Activated naive CD8-positive, alpha-beta T cell treated with anti-CD3 and anti-CD28 coated beads for 36 hours (primary cell): ENCODE measurements at places on chromosomes 13 and 19.

DNA sequence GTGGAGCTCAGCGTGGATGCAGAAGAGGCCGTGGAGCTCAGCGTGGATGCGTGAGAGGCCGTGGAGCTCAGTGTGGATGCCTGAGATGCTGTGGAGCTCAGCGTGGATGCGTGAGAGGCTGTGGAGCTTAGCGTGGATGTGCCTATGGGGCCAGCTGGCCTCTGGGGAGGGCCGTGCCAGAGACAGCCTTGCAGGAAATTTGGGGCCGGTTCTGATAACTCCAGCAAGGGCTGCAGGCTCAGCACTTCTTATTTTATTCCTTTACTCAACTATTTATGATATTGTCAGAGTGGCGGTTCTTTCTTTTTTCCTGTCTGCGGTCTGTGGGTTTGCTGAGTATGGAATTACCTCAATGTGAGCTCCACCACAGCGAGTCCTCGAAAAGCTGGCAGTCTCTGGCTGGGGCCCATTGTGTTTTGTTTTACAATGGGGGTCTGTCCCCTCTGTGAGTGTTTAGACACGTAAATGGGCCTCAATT, 17.8 kb upstream of the TMEM255B start:
- no peak for DNase-seq

DNA sequence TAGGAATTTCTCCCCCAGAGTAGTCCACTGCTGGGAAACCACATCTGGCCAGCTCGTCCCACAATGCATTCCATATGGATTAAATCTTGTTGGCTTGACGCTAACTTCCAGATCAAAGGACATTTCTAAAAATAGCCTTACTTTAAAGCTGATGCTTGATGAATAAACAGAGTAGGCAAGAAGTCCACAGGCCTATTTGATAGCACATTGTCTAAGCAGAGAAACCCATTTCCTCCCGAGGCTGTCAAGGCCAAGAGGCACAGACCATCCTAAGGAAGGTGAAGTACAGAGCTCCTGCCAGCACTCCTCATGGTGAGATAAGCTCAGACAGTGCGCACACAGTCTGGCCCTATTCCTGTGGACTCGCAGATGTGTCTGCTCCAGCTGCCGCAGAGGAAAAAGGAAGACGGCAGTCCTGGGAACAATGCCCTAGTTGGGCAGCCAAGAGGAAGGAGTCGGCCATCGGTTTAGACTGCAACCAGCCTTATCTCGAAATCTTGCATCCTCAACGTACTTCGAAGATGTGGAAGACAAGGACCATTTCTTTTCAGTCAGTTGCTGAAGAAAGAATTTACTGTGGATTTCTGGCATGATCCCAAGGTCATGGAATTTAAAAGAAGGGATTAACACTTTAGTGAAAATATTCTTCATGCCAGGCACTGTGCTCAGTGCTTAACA, 156.8 kb downstream of the RGCC start:
- DNase-seq: no peak

- no peak for DNase-seq
These were observed 193.2 kb downstream of the IRS2 start for GRCh38 chr13:109593230-109593629.

DNA sequence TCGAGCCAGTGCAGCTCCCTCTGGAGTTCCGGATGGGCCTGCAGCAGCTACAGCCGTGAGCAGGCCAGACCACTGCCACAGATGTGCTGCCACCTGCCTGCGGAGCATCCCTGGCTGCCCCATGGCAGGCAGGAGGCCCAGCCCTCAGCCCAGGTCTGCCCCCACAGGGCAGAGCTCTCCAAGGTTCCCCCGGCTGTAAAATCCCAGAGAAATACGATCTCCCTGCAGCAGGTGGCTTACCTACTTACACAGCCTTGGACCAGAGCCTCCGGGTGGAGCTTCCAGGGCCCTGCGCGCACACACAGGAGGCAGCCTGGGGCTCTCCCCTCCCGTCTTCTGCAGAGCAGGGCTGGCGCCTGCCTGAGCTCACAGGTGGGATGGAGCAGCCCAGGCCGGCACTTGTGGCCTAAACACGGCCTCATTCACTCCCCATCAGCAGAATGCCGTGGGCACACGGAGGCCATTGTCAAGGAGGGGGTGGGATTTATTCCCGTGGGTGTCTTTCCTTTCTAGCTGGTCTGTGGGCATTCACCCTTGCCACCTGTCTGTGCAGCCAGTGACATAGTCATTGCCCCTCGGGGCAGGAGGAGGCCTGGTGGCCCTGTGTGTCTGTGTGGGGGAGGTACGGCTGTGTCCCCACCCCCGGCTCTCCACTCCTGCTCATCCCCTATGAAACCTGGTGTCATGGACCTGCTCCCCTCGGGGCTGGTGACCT, 118.0 kb downstream of the KDM4B start:
- DNase-seq: no peak

GRCh38 chr13:73038064-73038463, 20.7 kb upstream of the KLF5 start:
- DNase-seq: no peak

GRCh38 chr13:40096357-40096901, 441.0 kb downstream of the COG6 start:
- peak; percentile 29 for DNase-seq

DNA sequence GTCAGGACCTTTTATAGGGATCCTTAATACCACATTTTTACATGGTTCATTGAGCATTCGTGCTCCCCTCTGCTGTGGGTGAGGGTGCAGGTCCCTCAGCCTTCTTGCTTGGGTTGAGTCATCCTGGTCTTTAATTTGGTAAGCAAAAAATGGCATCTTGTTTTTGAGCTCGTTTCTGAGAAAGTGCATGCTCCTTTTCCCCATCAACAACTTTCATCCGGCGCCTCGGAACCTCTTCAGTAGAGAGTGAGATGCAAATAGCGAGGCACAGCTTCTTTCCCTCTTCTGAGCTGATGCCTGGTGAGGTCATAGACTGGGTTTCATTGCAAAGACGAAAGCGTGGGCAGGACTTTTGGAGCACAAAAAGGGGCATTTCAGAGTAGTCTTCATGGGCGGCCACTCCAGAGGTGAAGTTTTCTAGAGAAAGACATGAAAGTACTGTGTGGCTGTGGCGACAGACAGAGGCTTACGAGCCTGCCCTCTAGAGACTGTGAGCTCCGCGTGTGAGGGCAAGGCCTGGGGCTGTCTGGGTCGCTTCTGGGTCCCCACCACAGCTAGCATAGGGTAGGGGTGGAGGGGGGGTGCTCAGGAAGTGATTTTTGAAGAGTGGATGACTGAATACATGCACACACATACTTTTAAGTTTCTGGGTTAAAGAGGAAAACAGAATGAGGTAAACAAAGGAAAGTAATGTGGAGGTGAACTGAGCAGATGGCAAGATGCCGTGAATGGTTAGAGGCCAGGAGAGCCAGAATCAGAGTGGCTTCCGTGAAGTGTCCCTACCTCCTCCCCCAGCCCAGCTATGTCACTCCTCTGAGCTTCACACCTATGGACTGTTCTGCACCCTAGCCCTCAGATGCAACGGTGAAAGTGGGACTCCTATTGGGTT, 44.3 kb downstream of the BBC3 start:
- peak; percentile 87 for DNase-seq

- DNase-seq: no peak
These were observed 26.0 kb downstream of the DPRX start for GRCh38 chr19:53657778-53658177.

DNA sequence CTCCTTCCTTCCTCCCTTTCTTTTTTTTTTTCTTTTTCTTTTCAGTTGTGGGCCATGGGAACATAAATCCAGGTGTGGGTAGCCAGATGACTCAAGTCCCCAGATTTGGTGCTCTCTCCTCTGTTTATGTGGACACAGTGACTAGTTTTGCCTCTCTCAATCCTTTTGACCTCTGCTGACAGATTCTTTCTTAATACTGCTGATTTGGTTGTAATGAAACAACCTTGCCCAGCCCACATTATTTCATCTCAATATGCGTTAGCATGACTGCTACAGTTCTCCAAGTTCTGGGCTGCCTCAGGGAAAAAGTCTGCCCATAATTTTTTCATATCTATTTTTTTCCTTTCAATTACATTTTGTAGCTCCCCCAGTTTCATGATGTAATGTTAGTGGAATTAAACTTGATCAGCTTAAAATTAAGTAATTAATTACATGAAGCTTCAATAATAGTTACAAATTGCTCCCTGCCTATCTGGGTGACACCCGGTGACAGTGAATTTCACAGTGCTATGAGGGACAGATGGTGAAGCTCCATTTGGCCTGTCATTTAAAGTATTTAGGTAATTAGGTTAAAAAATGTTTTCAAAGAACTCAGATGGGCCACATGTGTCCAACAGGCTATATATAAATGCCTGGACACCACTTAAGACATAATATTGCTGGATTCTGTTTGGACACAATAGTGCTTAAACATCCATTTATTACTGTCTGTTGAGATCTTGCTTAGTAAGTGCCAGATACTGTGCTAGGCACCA, 118.8 kb upstream of the FRY start:
- no peak for DNase-seq

DNA sequence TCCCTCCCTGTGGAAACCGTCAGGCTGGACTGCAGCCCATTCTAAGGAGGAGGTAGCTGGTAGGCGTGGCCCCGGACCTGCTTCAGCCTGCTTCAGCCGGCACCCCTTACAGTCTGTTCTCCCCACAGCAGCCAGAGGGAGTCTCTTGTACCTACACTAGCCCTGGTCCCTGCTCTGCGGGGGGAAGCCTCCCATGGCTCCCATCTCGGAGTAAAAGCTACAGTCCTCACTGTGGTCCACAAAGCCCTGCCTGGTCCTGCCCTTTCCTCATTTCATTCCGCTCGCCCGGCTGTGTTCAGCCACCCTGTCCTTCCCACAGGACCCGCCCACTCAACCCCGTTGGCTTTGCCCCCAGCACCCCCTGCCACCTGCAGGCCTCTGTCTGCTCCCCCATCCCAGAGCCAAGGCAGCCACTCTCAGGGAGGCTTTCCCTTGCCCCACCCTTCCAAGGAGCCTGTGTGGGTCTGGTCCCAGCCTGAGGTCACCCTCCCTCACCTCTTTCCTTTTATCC, 1.3 kb downstream of the PGLYRP1 start:
- DNase-seq: no peak

DNA sequence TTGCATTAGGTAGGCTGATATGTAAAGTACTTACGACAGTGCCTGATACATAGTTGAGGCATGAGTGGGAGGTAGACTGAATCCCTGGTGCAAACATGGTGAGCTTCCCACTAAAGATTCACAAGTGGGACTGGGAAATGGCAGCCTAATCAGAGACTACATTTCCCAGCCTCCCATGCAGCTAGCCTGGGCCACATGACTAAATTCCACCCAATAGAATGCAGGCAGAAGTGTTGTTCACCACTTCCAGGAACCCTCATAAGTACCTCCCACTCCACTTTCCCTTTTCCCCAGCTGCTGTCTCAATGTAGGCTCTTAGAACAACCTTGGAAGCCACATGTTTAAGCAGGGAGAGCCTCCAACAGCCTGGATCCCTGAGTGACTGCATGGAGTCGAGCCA, 104.9 kb downstream of the CACNA1A start:
- no peak for DNase-seq

GRCh38 chr13:89375839-89376238, 1704.7 kb downstream of the SLITRK5 start:
- no peak for DNase-seq

GRCh38 chr19:49896863-49897621, at the start of gene IL4I1:
IL4I1 (minus strand) TSS chr19:49896887; CDS start chr19:49896160, 727 bp downstream.
- DNase-seq: peak; percentile 70

DNA sequence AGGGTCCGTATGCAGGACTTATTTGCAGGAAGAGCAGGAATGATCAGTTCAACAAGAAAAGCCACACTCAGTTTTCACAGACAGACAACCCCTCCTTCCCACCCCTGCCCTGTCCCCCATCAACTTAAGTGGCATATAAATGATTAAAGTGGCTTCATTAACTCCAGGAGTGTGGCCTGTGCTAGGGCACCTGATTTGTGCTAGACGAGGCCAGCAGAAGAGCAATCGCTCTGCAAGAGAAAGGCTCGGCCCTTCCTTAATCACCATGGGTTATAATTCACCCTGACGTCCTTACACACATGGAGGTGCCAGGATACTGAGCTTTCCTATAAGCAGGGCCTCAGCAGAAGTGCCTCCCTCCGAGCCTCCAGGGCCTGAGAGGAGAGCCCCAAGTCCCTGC, 14.6 kb downstream of the C19orf12 start:
- no peak for DNase-seq

GRCh38 chr19:5345895-5346386, 5.3 kb upstream of the PTPRS start:
- peak; percentile 12 for DNase-seq

DNA sequence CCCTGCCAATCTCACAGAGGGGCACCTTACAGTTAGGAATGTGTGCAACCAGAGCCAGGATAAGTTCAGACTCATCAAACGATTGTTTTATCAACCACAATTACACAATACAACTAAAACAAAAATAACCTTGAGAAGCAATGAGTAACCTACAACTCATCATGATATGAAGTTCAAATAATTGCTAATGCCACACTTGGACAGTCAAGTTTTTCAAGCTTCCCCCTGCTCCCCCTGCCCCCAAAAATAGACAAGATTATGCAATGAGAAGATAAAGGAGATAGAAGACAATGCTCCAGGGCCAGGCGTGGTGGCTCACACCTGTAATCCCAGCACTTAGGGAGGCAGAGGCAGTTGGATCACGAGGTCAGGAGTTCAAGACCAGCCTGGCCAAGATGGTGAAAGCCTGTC, 13.6 kb upstream of the KPNA3 start:
- DNase-seq: no peak

- DNase-seq: peak; percentile 56
These were observed 796 bp upstream of the LSM14A start for GRCh38 chr19:34171539-34171876.

DNA sequence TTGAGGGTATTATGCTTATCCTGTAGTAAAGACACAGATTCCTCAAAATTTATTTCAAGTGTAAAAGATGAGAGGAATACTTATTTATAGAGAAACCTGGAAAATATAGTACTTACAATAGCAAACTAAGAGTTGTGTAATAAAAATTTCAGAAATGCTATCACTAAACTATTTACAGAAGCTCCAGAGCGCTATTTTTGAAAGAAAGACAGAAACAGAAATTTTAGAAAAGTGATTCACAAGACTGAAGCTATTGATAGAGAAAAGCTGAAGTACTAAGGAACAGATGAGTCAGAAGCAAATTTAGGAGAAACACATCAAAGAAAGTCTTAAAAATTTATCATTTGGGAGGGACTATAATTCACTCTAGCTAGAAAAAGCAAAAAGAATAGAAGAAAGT, 1174.2 kb downstream of the DIAPH3 start:
- DNase-seq: no peak

DNA sequence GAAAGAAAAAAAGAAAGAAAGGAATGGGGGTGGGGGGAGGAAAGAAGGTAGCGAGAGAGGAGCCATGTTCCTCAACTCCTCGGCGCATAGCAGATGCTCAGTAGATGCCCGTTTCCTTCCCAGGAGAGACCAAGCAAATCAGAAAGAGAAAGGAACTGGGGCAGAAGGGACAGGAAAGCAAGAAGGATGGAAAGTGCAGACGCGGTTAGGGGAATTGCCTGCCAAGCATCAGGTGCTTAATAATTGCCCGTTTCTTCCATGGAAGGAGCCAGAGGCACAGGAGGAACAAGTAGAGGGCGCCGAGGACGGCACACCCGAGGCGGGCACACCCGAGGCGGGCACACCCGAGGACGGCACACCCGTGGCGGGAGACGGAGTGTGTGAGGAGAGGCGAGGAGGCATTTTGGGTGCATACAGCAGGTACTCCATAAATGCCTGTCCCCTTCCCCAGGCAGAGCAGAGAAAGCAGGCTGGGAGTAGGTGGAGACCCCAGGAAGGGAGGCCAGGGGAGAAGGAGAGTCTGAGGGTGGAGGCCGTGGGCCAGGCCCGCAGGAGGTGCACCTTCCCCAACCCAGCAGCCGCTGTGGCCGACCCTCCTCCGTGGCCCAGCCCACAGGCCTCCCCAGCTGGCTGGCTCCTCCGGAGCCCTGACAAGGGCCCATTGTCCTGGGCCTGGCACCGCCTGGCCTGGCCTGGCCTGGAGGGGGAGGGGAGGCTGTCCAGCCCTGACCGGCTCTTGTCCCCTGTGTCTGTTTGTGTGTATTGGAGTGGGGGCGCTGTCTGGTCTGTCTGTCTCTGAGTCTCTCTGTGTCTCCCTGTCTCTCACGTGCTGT, 14.6 kb downstream of the JOSD2 start:
- no peak for DNase-seq
